Stimulated activated CD4-positive, alpha-beta T cell treated with anti-CD3 and anti-CD28 coated beads, Interleukin-2, amount 100 ng/mL, for 24 hours (primary cell): ENCODE measurements at places on chromosomes 16 and 17.

GRCh38 chr17:49696233-49696761 is 11.5 kb downstream of the SLC35B1 start:
- peak; percentile 68 for DNase-seq

DNA sequence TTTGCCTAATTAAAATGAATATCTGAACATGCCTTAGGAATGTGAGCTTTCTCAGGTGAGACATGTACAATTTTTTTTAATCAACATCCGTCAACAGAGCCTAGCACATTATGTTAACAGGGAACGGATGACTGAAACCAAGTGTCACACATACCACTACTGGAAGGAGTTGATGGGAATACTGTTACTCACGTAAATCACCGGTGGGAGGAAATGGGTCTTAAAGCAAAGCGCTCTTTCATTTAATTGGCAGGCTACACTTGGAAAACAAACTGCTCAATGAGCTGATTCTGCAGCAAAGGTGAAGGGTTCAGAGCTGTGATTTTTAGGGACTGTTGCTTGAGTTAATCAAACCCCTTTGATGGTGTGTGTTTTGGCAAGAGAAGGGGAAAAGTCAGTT is 4.8 kb downstream of the CPPED1 start:
- DNase-seq, result no peak

DNA sequence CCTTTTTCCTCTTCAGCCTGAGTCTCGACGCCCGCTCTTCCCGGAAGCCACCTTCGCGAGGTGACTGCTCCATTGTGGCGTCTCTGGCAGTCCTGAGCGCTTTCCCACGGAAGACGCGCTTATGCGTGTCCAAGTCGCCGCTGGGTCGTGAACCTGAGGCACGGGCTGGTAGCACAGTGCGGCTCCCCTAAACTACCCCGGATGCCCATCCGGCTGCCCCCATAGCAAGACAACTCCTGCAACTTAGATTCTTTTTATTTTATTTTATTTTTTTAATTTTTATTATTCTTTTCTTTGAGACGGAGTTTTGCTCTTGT is 2.1 kb upstream of the ESRP2 start:
- no peak for DNase-seq

- DNase-seq, result no peak
These were observed 6.4 kb downstream of the CLCN7 start for GRCh38 chr16:1468426-1468810.
